ENCODE measurements at places on chromosomes 3 and 15.

- DNase-seq, result no peak
Observed at GRCh38 chr15:41019174-41019573, 65.9 kb downstream of the CHAC1 start.

DNA sequence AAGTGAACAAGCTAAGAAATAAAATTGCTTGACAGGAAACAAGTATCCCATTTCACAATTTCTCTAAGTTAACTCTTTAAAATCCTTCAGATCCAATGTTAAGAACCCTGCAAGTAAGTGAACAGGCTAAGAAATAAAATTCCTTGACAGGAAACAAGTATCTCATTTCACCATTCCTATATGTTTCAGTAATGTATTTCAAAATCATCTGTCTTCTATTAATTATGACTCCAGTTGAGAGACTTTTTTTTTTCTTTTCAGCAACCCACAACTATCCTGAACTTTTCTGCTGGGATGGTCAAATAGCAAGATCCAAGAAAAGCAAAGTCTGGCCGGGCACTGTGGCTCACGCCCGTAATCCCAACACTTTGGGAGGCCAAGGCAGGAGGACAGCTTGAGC is 2.4 kb upstream of the SLC12A6 start:
- DNase-seq, result no peak

DNA sequence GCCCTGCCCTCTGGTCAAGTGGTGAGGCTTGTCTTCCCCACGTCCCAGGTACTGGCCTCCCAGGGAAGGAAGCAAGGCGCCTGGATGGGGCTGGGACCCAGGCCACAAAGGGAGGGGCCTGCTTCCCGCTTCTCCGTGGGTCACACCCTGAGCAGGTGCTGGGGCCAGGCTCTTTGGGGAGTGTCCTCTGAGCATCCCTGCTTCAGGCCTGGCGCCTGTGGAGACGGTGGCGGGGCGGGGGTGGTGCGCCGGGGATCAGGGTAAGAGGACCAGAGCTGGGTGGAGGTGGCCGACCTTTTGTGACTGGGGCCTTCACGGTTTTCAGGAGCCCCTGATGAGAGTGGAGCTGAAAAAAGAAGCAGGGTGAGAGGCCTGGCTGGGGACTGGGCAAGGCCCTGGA is 3.6 kb downstream of the PLA2G4B start:
- DNase-seq, result no peak

DNA sequence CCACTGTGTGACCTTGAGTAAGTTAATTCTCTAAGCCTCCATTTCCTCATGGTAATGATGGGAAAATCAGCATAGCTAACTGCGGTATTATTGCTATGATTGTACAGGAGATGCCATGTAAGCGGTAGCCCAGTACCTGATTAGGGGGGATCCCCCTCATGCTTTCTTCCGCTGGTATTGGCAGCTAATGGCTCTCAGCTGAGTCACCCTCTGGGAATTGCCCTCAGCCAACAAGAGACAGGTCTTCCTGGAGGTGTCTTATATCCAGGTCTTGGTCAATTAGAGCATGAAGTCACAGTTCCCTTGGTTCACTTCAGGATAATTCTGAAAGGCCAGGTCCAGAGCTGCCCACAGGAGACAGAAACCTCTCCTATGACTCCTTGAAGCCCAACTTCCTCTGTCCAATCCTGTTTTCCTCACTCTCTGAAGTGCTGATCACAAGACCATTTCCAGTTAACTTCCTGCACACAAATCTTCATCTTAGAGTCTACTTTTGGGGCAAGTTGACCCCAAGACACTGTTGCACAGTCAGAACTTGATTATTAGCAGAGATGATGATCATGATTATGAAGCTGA is 724.7 kb upstream of the ZNF385D start:
- no peak for DNase-seq

- DNase-seq, result no peak
Observed at GRCh38 chr3:137116619-137117018, 158.8 kb downstream of the IL20RB start.

- DNase-seq, result no peak
Observed at GRCh38 chr3:45106874-45107273, 39.3 kb downstream of the CDCP1 start.

DNA sequence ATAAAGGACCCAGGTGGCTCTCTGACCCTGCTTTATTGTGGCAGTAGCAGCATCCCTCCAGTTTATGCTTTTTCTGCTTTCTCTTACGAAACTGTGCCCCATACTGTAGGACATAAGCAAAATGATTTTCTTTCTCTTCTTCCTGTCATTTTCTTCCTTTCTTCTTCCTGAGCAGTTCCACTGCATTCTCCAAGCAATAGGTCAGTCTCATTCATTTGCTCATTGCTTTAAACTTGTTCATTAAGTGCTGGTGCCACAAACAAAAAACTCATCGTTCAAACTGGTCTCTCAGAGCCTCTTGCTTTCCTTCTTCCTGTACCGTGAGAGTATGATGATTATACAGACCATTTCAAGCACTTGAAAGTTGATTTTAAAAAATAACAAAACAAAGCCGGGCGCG is 66.8 kb downstream of the PDE8A start:
- no peak for DNase-seq
